ENCODE measurements at places on chromosomes 11 and 22.

GRCh38 chr22:37501610-37502341, 15.6 kb upstream of the MFNG start:
- no peak for DNase-seq
- H3K27ac ChIP-seq: no peak overlapping the region
- no peaks in the 10 kb centered on the region for H3K27me3 ChIP-seq
- H3K4me3 ChIP-seq: no peak overlapping the region
- peaks cover 12% of the 10 kb centered on the region for H3K4me1 ChIP-seq
- no peaks in the 10 kb centered on the region for H3K36me3 ChIP-seq

DNA sequence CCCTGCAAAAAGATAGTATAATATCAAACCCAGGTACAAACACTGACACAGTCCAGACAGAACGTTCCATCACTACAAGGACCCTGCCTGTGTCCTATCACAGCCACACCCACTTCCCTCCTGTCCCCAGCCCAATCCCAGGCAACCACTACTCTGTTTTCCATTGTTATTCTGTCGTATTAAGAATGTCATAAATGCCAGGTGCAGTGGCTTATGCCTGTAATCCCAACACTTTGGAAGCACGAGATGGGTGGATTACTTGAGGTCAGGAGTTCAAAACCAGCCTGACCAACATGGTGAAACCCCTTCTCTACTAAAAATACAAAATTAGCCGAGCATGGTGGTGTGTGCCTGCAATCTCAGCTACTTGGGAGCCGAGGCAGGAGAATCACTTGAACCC, 89.0 kb downstream of the TRMU start:
- no peak overlapping the region for H3K27ac ChIP-seq
- H3K4me3 ChIP-seq: no peak overlapping the region
- DNase-seq: no peak
- H3K27me3 ChIP-seq: no peaks in the 10 kb centered on the region
- no peaks in the 10 kb centered on the region for H3K36me3 ChIP-seq

DNA sequence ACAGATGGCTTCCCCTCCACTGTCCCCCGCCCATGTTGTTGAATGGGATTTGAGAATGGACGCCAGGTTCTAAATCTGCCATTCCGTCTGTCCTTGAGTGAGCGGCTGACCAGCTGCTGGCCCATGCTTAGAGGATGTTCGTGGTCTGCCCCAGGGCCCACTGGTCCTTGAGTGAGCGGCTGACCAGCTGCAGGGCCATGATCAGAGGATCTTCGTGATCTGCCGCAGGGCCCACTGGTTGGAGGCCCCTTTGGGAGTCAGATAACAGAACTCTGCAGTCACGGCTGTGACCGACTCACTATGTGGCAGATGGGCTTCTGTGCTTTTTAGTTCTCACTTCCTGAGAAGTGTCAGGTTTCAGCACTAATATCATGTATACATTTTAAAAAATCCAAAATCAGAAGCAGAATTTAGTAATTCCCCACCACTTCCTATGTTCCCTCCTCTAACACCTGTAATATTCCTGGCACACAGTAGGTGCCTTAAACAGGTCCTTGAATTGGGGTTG, 54.1 kb downstream of the MICAL3 start:
- H3K4me1 ChIP-seq: peaks cover 10% of the 10 kb centered on the region
- H3K27ac ChIP-seq: no peak overlapping the region
- peaks cover 5% of the 10 kb centered on the region for H3K36me3 ChIP-seq

DNA sequence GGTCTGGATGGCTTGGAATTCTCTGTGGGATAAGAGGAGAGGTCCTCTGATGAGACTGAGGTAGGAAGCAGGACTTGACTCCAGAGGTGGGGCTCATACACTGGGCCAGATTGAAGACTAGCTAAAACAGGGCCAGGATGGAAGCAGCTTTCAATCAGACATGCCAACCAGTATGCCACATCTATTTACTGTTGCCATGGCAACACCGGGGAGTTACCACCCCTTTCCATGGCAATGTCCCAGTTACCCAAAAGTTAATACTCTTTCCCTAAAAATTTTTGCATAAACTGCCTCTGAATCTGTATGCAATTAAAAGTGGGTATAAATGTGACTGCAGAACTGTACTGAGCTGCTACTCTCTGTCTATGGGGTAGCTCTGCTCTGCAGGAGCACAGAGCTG, 247.5 kb upstream of the ZBED5 start:
- H3K27ac ChIP-seq: no peak overlapping the region
- H3K4me1 ChIP-seq: no peaks in the 10 kb centered on the region
- H3K4me3 ChIP-seq: no peak overlapping the region
- no peak for DNase-seq
- no peaks in the 10 kb centered on the region for H3K27me3 ChIP-seq
- no peaks in the 10 kb centered on the region for H3K36me3 ChIP-seq

DNA sequence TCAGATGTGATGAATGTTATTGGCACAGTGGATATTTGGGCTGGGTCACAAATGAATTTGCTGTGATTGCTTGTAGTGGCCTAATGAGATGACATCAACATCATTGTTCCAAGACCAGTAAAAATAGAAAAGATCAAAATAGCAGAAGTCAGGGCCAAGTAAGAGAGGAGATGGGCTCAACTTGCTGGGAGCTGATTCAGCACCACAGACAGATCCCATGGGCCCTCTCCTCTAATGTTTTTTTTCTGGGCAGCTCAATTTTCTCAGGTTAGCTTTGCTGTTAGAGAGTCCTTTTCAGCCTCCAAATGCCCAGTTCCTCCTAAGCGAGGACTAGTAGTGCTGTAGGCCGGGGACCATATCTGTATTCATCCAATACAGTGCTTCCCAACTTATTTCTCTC, 86.0 kb upstream of the IZUMO1R start:
- H3K36me3 ChIP-seq: no peaks in the 10 kb centered on the region
- H3K4me1 ChIP-seq: no peaks in the 10 kb centered on the region
- no peaks in the 10 kb centered on the region for H3K27me3 ChIP-seq
- DNase-seq: no peak
- H3K4me3 ChIP-seq: no peak overlapping the region

GRCh38 chr11:57348636-57349313, 10.6 kb downstream of the P2RX3 start:
- H3K27ac ChIP-seq: no peak overlapping the region
- no peak for DNase-seq
- no peaks in the 10 kb centered on the region for H3K36me3 ChIP-seq

DNA sequence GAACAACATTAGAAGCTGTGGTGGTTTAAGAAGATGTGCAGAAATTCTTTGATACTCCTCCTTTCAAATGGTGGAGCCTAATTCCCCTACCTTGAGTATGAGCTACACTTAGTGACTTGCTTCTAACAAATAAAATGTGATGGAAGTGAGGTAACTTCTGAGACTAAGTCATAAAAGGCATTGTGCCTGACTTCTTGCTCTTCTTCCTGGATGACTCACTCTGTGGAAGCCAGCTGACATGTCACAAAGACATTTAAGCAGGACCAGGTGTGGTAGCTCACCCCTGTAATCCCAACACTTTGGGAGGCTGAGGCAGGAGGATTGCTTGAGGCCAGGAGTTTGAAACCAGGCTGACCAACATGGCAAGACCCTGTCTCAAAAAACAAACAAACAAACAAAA, 3.9 kb upstream of the PLA2G3 start:
- no peaks in the 10 kb centered on the region for H3K27me3 ChIP-seq
- no peak overlapping the region for H3K27ac ChIP-seq
- H3K4me3 ChIP-seq: no peak overlapping the region
- peaks cover 10% of the 10 kb centered on the region for H3K4me1 ChIP-seq

DNA sequence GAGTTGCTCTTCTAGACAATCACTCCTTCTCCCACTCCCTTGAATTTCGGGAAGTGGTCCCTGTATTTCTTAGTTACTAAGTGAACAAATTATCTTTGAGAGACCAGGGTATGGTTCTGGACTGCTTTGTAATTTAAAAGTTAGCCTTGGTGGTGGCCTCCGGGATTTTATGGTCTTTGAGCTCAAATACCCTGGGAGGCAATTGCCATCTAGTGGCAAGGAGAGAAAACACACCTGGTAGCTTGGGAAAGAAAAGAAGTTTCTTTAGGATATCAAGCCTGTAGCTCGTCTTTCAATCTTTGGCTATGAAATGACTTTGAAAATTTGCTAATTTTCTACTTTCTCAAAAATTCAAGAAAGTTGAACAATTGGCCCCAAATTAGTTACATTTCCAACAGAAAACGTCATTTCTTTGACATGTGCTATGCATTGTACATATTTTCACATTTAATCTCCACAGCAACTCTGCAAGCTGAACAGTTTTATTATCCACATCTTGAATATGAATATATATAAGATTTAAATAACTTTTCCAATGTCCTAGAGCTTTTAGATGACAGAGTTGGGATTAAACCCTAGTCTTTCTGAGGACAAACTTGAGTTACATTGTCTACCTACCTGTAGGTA, 39.1 kb downstream of the MMP27 start:
- DNase-seq: peak; percentile 4
- H3K27ac ChIP-seq: no peak overlapping the region
- H3K4me3 ChIP-seq: no peak overlapping the region
- H3K4me1 ChIP-seq: peaks cover 1% of the 10 kb centered on the region
- H3K36me3 ChIP-seq: no peaks in the 10 kb centered on the region

- H3K4me3 ChIP-seq: no peak overlapping the region
- H3K27ac ChIP-seq: no peak overlapping the region
- H3K36me3 ChIP-seq: no peaks in the 10 kb centered on the region
These were observed 45.6 kb upstream of the POLD3 start for GRCh38 chr11:74546752-74547151.

- H3K27ac ChIP-seq: no peak overlapping the region
- no peak overlapping the region for H3K4me3 ChIP-seq
- no peaks in the 10 kb centered on the region for H3K27me3 ChIP-seq
- no peak for DNase-seq
- H3K36me3 ChIP-seq: no peaks in the 10 kb centered on the region
- no peaks in the 10 kb centered on the region for H3K4me1 ChIP-seq
These were observed 95.0 kb downstream of the AMOTL1 start for GRCh38 chr11:94862926-94863880.

DNA sequence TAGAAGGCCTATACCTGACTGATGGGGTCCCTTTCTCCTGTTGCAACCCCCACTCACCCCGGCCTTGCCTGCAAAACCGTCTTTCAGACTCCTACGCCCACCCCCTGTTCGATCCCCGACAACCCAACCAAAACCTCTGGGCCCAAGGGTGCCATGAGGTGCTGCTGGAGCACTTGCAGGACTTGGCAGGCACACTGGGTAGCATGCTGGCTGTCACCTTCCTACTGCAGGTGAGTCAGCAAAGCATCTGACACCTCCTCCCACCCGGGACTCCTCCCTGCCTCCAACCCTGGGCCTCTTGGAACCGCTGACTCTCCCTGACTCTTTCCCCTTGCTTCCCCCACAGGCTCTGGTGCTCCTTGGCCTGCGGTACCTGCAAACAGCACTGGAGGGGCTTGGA, 1.2 kb downstream of the ROM1 start:
- no peaks in the 10 kb centered on the region for H3K27me3 ChIP-seq
- peaks cover 35% of the 10 kb centered on the region for H3K36me3 ChIP-seq
- H3K4me1 ChIP-seq: peaks cover 32% of the 10 kb centered on the region

GRCh38 chr11:17976651-17977050, 36.2 kb downstream of the SERGEF start:
- no peaks in the 10 kb centered on the region for H3K27me3 ChIP-seq
- no peak for DNase-seq
- H3K4me1 ChIP-seq: no peaks in the 10 kb centered on the region
- peaks cover 15% of the 10 kb centered on the region for H3K36me3 ChIP-seq
- no peak overlapping the region for H3K27ac ChIP-seq

DNA sequence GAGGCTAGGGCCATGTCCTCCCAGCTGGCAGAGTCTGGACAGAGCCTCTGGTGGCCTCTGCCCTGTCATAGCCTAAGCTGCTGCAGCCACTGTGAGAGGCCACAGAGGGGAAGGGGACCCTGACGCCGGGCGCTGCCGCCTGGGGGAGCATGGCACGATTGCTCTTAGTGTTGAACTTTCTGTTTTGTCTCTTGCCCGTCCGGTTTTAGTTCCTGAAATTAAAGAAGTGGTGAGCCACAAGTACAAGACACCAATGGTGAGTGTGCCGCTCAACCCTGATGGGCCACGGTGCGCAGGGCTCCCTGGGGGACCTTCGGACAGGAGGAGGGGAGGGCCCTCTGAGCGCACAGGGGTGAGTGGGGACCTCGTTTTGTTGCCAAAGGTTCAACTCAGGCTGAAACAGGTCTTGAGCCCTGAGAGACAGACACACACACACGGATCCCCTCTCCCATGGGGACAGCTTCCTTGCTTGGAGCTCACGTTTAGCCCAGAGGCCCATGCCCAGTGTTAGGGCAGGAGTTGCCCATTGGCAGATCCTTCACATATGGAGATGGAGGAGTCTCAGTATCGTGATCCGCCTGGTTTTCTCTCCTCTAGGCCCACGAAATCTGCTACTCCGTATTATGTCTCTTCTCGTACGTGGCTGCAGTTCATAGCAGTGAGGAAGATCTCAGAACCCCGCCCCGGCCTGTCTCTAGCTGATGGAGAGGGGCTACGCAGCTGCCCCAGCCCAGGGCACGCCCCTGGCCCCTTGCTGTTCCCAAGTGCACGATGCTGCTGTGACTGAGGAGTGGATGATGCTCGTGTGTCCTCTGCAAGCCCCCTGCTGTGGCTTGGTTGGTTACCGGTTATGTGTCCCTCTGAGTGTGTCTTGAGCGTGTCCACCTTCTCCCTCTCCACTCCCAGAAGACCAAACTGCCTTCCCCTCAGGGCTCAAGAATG, 23.8 kb downstream of the MYBPC3 start:
- no peak overlapping the region for H3K4me3 ChIP-seq
- H3K4me1 ChIP-seq: no peaks in the 10 kb centered on the region
- no peaks in the 10 kb centered on the region for H3K27me3 ChIP-seq
- no peak overlapping the region for H3K27ac ChIP-seq
- peaks cover 4% of the 10 kb centered on the region for H3K36me3 ChIP-seq
- no peak for DNase-seq

GRCh38 chr11:12278766-12279671, 98.4 kb upstream of the PARVA start:
- peaks cover 2% of the 10 kb centered on the region for H3K4me1 ChIP-seq
- DNase-seq: no peak
- H3K36me3 ChIP-seq: no peaks in the 10 kb centered on the region
- H3K27me3 ChIP-seq: no peaks in the 10 kb centered on the region
- H3K27ac ChIP-seq: no peak overlapping the region

- no peaks in the 10 kb centered on the region for H3K36me3 ChIP-seq
- H3K4me1 ChIP-seq: no peaks in the 10 kb centered on the region
- no peaks in the 10 kb centered on the region for H3K27me3 ChIP-seq
- H3K27ac ChIP-seq: no peak overlapping the region
- DNase-seq: no peak
These were observed 53.0 kb downstream of the KCNA4 start for GRCh38 chr11:29963796-29964195.

DNA sequence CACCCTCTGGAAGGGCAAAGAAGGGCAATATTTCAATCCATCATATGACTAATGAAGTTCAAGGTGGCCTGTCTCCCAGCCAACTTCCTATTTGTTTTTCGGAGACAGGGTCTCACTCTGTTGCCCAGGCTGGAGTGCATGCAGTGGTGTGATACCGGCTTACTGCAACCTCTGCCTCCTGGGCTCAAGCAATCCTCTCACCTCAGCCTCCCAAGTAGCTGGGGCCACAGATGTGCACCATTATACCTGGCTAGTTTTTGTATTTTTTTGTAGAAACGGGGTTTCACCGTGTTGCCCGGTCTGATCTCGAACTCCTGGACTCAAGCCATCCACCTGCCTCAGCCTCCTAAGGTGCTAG, 13.4 kb downstream of the ABTB2 start:
- peaks cover 2% of the 10 kb centered on the region for H3K27me3 ChIP-seq
- no peaks in the 10 kb centered on the region for H3K4me1 ChIP-seq
- no peaks in the 10 kb centered on the region for H3K36me3 ChIP-seq
- no peak overlapping the region for H3K27ac ChIP-seq
- no peak for DNase-seq

Measured in activated naive CD8-positive, alpha-beta T cell treated with anti-CD3 and anti-CD28 coated beads for 36 hours (primary cell).